Left lung (tissue), 14 donors: ENCODE measurements at places on chromosomes 7 and 10. TPM values are rescaled to one million over a fixed set of nuclear protein-coding genes. Genes with fewer than 3 reads are reported as not detected.

Gene RGR
- total RNA-seq: not detected

Gene NYAP1
- 0.50 TPM for total RNA-seq

Gene HOXA1
- 0.60 TPM for total RNA-seq

Gene STOX1
- 3.5 TPM for total RNA-seq

Gene MOSPD3
- 15.7 TPM for total RNA-seq

Gene ELAPOR2
- 41.8 TPM for total RNA-seq

Gene TMEM130
- 1.5 TPM for total RNA-seq

- no peak overlapping the region for H3K4me3 ChIP-seq
- no peak overlapping the region for H3K27ac ChIP-seq
- H3K36me3 ChIP-seq: no peaks in the 10 kb centered on the region
- H3K4me1 ChIP-seq: no peaks in the 10 kb centered on the region
- H3K27me3 ChIP-seq: no peaks in the 10 kb centered on the region
Measured at GRCh38 chr10:33809732-33810131, 475.3 kb upstream of the NRP1 start.

DNA sequence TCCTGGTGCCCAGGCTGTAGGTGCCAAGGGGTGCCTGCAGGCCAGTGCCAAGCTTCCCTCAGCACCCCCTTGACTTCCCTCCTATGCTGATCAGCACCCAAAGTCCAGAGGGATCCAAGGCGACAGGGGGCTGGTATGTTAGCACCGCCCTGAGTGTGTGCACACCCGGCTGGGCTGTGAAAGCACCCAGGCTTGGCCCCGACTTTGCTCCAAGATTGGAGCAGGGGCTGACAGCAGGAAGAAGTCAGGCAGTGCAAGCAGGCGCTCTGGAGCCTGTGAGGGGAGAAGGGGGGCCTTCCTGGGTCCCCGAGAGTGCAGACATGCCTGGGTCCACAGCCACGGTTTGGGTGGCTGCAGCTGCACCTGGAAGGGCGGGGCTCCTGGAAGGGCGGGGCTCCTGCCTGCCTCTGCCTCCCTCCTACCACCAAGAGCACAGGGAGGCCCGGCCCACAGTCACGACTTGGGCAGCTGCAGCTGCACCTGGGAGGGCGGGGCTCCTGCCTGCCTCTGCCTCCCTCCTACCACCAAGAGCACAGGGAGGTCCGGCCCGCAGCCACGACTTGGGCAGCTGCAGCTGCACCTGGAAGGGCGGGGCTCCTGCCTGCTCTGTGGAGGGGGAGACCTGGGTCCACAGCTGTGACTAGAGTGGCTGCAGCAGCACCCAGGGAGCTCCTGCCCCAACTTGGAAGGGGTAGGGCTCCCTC, 30.2 kb upstream of the ZMYND11 start:
- no peaks in the 10 kb centered on the region for H3K4me1 ChIP-seq
- no peaks in the 10 kb centered on the region for H3K36me3 ChIP-seq
- DNase-seq: no peak
- H3K27ac ChIP-seq: no peak overlapping the region

DNA sequence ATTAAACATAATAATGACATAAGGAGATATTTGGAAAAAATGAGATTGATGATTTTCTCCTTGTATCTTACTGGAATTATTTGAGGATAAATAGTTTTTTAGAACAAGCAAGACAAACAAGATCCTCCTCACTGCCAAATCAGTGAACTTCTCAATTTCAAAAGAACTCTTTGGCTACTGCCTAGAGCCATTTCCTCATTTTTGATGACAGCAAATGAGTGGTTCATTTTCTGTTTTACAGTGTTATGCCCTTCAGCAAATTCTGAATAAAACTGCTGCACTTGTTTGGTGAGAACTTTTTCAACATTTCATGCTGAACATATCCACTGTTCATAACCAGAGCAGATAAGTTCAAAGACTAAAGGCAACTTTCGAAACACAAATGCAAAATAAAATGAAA, 42.5 kb upstream of the AHR start:
- DNase-seq: no peak
- no peak overlapping the region for H3K4me3 ChIP-seq
- H3K4me1 ChIP-seq: peaks cover 7% of the 10 kb centered on the region
- H3K27ac ChIP-seq: no peak overlapping the region
- H3K27me3 ChIP-seq: no peaks in the 10 kb centered on the region
- H3K36me3 ChIP-seq: no peaks in the 10 kb centered on the region

- no peak overlapping the region for H3K4me3 ChIP-seq
- DNase-seq: no peak
- no peaks in the 10 kb centered on the region for H3K36me3 ChIP-seq
Measured at GRCh38 chr7:46654546-46655443, 733.7 kb upstream of the IGFBP3 start.

GRCh38 chr10:21212348-21212747, 313.1 kb downstream of the SKIDA1 start:
- no peak overlapping the region for H3K27ac ChIP-seq
- DNase-seq: no peak
- H3K4me1 ChIP-seq: no peaks in the 10 kb centered on the region
- H3K36me3 ChIP-seq: no peaks in the 10 kb centered on the region
- H3K27me3 ChIP-seq: no peaks in the 10 kb centered on the region

- H3K36me3 ChIP-seq: no peaks in the 10 kb centered on the region
- no peak for DNase-seq
- no peaks in the 10 kb centered on the region for H3K4me1 ChIP-seq
- no peaks in the 10 kb centered on the region for H3K27me3 ChIP-seq
Measured at GRCh38 chr7:113768387-113768786, 150.4 kb downstream of the PPP1R3A start.

DNA sequence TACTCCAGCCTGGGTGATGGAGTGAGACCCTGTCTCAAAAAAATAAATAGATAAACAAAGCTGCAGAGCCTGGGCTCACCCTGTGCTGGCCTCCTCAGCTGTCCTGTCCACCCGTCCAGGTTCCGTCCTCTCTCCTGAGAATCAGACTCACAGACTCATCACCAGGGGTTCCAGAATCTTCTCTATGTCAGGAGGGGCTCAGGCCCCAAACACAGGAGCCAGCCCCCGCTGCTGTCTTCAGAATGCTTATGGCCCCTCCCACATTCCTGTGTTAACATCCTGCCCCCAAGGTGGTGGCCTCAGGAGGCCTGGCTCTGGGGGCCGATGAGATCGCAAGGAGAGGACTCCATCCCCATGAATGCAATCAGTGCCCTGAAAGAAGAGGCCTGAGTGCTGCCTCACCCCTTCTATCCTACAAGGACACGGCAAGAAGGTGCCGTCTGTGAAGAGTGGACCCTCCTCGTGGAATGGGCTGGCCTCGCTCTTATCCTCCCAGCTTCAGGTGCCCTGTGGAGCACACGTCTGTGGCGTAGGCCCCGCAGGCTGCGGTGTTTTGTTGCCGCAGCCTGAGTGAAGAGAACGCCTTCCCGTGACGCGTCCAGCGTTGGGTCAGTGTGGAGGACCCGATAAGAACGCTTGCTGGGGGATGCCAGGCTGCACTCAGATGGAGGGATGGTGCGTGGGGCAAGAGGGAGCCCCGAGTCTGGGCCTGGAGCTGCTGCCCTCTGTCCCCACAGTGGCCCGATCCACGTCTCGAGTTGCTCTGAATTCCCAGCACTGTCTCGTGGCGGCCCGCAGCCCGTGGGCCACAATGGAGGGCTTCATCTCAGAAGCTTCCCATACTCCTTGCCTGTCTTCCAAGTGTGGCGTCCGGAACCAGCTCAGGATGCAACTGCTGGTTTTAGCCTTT, 77.1 kb downstream of the INPP5A start:
- no peaks in the 10 kb centered on the region for H3K36me3 ChIP-seq
- H3K4me3 ChIP-seq: no peak overlapping the region
- H3K27ac ChIP-seq: no peak overlapping the region
- DNase-seq: no peak
- no peaks in the 10 kb centered on the region for H3K4me1 ChIP-seq

DNA sequence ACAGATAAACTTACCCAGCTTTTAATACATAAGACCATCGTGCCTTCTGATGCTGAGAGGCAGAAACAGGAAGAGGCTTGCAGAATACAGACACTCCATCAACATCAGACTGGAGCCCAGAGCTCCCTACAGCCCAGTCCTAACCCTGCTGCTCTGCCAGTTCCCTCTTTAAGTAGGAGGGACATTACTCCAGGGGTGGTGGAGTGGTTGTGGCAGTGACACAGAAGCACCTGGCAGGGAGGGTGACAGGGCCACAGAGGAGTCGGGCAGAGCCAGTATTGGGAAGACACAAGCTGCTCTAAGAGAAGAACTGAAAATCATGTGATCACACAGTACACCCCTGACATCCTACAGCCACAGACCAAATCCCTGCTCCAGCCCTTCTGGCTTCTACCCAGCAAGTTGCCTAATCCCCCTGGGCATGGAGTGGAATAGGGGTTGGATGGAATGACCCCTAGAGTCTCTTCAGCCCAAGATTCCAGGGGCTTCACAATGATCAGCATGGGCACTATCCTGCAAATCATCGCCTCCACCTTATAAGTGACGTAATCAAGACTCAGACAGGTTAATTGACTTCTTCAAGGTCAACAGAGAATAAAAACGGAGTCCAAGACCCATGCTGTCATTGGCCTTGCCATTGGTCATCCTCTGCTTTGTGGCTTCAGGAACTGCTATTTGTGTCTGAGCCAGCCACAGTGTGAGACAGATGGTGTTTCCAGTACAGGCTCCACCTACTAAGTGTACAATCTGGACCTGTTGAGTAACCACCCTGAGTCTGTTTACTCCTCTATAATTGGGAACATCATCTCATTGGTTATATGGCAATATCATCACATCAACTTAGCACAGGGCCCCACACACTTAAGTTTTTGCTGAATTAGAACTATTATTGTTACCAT, 61.1 kb upstream of the ZMIZ1 start:
- no peak overlapping the region for H3K27ac ChIP-seq
- H3K4me1 ChIP-seq: no peaks in the 10 kb centered on the region
- H3K27me3 ChIP-seq: no peaks in the 10 kb centered on the region
- no peak for DNase-seq

DNA sequence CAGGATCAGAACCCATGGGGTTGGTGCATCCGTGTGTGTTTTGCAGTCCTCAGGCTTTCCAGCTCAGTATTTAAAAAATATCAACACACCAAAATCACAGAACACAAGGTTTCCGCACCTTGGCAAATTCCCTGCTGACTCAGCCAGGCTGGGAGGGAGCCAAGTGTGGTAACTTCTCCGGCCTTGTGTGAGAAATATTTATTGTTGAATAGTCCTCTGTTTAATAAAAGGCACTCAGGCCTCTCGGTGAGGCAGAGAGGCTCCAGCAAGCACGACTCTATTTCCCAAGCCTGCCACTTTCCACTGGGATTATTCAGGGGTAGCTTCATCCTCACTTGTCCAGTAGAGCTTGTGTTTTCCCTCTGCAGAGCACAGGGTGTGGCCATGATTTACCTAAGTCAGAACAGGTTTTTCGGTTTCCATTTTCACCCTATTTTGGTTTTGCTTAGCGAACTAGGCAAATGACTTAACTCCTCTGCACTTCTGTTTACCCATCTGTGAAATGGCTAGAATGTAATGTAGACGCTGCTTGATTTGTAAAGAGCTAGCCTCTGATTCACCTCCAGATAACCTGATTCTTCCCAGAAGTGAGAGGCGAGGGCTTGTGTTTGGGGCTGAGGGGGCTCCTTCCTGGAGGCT, 13.0 kb upstream of the CHST15 start:
- peak overlapping the region; percentile 45 for H3K27ac ChIP-seq
- no peak overlapping the region for H3K4me3 ChIP-seq
- no peaks in the 10 kb centered on the region for H3K36me3 ChIP-seq
- DNase-seq: no peak
- peaks cover 9% of the 10 kb centered on the region for H3K4me1 ChIP-seq

DNA sequence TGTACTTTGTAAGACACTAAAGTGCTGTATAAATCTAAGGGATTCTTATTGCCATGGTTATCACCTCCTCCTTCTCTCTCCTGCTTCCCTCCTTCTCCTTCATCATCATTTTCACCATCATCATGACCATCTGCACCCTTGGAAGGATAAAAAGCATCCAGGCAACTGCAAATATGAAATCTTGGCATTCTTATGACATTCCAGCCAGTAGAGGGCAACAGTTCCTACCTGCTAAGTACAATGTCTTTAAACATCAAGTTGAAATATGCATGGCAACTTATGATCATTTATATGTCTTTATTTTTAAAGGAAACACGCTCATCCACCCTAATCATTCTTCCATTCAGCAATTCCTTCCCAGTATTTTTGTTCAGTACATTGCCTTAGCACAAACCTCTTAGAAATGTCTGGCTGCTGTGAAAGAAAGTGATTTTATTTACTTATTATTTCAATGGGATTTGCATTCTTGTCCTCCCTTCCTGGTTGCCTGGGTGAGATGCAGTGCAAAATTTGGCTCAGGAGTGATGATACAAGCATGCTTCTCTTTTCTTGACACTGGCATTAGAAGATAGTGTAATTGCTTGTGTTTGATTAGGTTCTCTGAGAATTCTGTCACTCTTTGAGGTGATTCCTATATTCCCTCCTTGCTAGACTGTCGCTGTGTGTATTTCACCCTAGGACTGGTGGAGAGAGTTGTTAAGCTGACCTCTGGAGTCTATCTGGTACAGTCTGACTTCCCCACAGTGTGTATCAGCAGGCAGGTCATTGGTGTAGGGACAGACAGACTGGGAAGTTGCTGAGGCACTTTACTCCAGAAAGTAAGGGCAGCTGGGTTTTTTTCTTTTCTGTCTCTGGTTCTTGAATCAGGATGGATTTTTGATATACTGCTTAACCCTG, 188.5 kb upstream of the BMPER start:
- H3K27ac ChIP-seq: no peak overlapping the region
- no peak overlapping the region for H3K4me3 ChIP-seq
- peak; percentile 42 for DNase-seq

DNA sequence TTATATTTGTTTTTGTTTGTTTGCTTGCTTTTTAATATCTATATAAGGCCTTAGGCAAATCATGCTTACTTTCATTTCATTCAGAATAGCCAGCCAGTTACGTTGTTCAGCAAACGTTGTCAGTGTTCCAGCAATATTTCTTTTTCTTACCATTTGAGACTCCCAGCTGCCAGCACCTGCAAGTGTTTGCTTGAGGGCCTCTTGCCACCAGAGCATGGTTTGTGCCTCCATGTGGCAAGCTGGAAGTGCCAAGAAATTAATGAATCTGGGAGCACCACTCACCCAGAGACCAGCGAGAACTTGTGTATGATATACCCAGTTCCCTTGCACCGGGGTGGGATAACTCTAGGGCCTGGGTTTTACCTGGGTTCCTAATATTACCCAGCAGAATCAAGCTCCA, 177.1 kb upstream of the CSTF2T start:
- DNase-seq: no peak
- H3K36me3 ChIP-seq: no peaks in the 10 kb centered on the region
- no peaks in the 10 kb centered on the region for H3K4me1 ChIP-seq
- no peaks in the 10 kb centered on the region for H3K27me3 ChIP-seq
- H3K27ac ChIP-seq: no peak overlapping the region

DNA sequence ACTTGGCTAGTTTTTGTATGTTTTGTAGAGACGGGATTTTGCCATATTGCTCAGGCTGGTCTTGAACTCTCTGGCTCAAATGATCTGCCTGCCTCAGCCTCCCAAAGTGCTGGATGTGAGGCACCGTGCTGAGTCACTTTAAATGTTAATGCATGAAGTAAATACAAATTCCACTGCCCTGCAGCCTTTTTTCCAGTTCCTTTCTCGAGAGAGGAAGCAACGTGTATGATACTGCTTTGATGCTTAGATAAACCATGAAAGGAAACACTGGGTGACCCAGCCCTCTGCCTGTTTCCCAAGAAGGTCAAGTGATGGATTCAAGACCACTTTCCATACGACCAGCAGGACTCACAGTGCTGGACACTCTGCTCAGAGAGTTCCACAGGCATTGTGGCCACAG, 11.3 kb upstream of the MRPS24 start:
- H3K27ac ChIP-seq: no peak overlapping the region
- H3K27me3 ChIP-seq: no peaks in the 10 kb centered on the region
- H3K36me3 ChIP-seq: no peaks in the 10 kb centered on the region
- H3K4me3 ChIP-seq: no peak overlapping the region
- no peak for DNase-seq
